Liver (tissue), 10 donors: ENCODE measurements at places on chromosomes 6 and 20. TPM values are rescaled to one million over a fixed set of nuclear protein-coding genes. Genes with fewer than 3 reads are reported as not detected.
A peak's percentile ranks its signal among the peaks of the same experiment; 100 is the strongest.

DNA sequence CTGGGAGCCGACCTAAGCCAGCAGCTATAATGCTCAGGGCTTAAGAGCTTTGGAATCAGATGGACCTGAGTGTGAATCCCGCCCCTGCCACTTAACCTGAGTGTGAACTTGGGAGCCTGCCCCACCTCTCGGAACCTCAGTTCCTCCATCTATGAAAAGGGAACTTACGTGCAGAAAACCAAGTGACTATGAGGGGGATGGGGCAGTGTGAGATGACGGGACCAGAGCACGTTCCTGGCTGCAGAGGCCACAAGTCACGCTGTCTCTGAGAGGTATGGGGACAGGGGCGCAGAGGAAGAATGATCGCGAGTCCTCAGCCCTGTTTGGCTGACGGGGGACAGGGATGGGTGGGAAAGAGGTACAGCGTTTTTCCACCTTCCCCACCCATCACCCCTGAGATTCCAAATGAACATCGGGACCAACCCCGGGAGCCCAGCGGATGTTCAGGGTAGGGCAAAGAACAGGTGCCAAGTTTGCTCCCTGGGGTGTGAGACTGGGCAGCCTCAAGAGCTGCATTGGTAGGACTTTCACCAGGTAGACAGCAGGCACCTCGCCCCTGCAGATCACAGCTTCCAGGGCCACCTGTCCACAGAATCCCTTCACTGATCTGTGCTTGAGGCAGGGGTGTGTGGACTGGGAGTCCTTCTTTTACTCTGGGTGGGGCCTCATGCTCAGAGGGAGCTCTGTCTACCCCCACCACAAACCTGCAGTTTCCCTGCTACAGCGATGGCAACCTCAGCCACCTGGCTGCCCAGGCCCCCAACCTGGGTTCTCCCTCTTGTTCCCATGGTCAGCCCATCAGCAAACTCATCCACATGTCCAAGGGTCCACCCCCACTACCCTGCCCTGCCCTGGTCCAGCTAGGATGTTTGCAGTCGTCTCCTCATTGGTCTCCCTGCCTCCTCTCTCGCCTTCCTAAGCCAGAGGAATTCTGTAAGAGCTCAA is 85.8 kb downstream of the CEBPB start:
- no peak overlapping the region for H3K4me3 ChIP-seq
- no peak for DNase-seq
- H3K27me3 ChIP-seq = no peaks in the 10 kb centered on the region
- H3K27ac ChIP-seq = peak overlapping the region; percentile 36
- H3K4me1 ChIP-seq = peaks cover 14% of the 10 kb centered on the region

DNA sequence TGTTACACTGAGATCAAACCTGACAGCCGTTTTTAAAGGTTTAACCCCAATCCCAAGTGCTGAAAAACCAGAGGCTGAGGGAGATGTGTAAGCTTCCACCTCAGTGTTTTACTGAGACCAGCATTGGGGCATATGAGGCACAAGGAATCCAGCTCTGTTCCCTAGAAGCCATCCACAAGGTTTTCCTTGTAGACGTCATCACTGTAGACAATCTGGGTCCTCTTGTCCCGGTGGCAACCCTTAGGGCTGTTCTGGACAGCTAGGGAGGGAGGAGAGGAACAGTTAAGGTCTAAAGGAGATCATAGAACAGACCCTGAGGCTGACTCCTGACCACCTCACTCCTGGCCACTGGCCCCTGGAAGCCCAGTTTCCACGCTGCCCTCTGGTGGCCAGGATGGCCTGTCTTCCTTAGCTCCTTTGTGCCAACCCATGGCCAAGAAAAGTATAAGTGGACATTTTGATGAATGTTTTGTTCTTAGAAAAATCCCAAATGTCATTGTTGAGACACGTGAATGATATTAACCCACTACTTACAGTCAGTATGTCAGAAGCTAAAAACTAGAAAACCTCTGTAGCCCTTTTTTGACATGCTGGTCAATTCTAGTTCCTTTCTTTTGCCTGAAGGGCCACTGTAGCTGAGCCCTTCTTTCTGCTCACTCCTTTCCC is 6.4 kb downstream of the CFB start:
- H3K36me3 ChIP-seq = peaks cover 57% of the 10 kb centered on the region
- no peak overlapping the region for H3K4me3 ChIP-seq
- no peaks in the 10 kb centered on the region for H3K27me3 ChIP-seq
- H3K4me1 ChIP-seq = peaks cover 28% of the 10 kb centered on the region

GRCh38 chr6:68038815-68039408 is 596.2 kb upstream of the ADGRB3 start:
- H3K27ac ChIP-seq = no peak overlapping the region
- H3K4me1 ChIP-seq = no peaks in the 10 kb centered on the region
- H3K36me3 ChIP-seq = no peaks in the 10 kb centered on the region
- no peak overlapping the region for H3K4me3 ChIP-seq
- no peaks in the 10 kb centered on the region for H3K27me3 ChIP-seq

DNA sequence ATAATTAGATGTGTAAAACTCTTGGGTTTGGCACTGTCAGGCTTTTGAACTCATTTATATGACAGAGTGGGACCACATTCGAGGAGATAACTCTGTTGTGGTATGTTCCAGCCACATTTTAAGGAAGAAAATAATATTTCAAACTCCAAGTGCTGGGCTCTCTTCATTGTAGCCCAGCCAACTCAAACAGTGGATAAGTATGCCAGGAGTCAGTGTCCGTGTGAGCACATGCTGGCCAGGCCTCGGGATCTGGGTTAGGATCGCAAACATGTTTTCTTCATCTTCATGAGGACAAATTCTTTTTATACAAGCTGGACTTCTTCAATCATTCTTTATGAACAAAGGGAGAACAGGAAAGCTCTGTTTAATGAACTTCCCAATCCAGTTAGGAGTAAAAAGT is 497.5 kb downstream of the MAFB start:
- H3K4me1 ChIP-seq = no peaks in the 10 kb centered on the region
- no peak overlapping the region for H3K27ac ChIP-seq
- no peaks in the 10 kb centered on the region for H3K27me3 ChIP-seq
- DNase-seq = no peak
- H3K36me3 ChIP-seq = no peaks in the 10 kb centered on the region

DNA sequence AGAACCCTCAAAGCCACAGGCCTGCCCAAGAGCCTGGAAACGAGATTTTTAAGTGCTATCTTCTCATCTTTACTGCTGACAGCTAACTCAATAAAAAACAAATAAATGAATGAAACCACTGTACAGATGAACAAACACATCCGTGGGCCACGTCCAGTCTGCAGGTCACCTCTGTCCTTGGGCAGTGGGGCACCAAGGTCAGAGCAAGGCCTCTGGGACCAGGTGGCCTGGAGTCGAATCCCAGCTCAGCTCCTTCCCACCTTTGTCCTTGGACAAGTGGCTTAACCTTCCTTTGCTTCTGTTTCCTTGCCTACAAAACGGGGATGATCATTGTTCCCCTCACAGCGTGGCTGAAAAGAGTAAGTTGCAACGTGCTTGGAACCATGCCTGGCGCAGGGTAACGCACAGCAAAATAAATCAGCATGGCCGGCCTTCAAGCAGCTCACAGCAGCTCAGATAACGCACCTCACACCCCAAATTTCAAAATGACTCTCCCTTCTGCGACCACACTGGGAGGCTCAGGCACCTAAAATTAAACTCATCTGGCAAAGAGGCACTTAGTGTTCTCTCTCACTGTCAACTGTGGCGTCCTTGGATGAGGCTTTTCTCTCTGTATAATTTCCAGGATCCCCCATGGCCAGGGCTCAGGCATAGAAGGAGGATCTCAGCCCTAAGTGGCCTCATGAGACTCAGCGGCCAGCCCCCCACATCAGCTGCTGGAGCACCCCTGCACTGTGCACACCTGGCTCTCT is 35.7 kb downstream of the RRBP1 start:
- no peak overlapping the region for H3K27ac ChIP-seq
- no peak for DNase-seq
- H3K36me3 ChIP-seq = peaks cover 6% of the 10 kb centered on the region

GRCh38 chr20:53284696-53285095 is 308.9 kb downstream of the ZNF217 start:
- no peak for DNase-seq
- no peak overlapping the region for H3K4me3 ChIP-seq
- no peaks in the 10 kb centered on the region for H3K27me3 ChIP-seq
- H3K36me3 ChIP-seq = no peaks in the 10 kb centered on the region
- H3K4me1 ChIP-seq = no peaks in the 10 kb centered on the region

DNA sequence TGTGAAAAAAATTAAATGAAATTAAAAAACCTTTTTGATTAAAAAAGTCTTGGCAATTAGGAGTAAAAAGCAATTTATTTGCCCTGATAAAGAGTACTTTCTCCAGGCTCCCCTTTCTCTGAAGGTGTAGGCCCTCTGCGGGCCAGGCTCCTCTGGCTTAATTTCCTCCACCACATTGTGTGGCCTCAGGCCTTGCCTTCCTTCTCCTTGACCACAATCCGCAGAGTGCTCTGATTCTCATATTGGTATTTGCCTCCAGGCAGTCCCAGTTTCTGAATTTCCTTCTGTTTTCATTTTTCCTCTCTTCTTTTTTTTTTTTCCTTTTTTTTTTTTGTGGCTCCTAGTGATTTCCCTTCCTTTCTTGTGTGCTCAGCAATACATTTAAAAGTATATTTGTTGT is 96.4 kb downstream of the AIG1 start:
- peaks cover 10% of the 10 kb centered on the region for H3K4me1 ChIP-seq
- H3K4me3 ChIP-seq = no peak overlapping the region
- no peak overlapping the region for H3K27ac ChIP-seq
- peaks cover 4% of the 10 kb centered on the region for H3K36me3 ChIP-seq

DNA sequence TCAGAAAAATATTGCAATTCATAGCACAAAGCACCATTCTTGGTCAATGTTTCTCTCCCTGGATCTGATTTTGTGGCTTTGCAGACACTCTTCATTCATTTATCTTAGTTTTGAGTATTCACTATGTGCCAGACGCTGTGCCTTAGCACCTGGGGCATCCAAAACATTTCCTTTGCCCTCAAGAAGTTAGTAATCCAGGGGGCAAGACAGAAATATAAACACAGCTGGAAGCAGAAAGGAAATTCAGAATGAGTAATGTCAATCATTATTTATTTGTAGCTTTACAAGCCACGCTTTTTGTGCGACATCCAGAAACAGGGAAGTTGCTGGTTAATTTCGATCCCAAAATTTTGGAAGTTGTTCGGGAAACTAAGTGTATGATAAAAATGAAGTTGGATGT is 71.4 kb downstream of the DNAH8 start:
- H3K4me3 ChIP-seq = no peak overlapping the region
- no peak for DNase-seq
- no peak overlapping the region for H3K27ac ChIP-seq
- no peaks in the 10 kb centered on the region for H3K36me3 ChIP-seq

- no peak overlapping the region for H3K27ac ChIP-seq
- H3K4me1 ChIP-seq = peaks cover 11% of the 10 kb centered on the region
- H3K36me3 ChIP-seq = peaks cover 9% of the 10 kb centered on the region
- no peak for DNase-seq
- peak overlapping the region; percentile 82 for H3K4me3 ChIP-seq
- no peaks in the 10 kb centered on the region for H3K27me3 ChIP-seq
These were observed 1.2 kb downstream of the HBS1L start for GRCh38 chr6:135053406-135053805.

DNA sequence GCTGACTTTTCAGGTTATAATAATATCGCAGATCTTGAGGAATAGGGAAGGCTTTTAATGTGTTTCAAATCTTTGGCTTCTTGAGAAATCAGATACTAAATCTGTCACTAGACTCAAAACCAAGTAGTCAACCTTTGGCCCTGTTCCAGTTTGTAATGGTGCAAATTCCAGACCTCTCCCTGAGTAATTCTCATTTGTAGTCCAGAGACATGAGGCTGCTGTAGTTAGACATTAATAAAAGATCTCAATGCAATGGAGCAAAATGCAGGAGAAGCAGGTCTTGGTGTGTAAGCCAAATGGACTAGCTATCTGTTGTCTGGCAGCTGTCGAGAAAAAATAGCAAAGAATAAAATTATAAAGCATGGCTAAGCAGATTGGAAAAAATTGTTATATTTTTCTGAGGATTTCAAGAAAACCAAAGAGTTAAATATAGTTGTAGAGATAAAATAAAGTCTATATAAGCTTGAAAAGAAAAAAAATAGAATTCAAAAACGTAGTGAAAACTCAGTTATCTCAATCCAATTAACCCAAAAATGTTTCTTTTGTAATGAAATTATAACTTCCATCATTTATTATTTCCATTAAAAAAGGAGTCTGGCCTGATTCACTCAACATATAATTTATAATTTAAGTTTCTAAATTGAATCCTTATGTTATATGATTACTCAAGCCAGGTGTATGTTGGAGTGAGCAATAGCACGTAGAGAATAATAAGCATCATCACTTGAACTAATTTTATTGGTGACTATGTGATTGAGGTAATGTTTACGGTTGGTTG is 161.5 kb upstream of the ADGRB3 start:
- H3K27me3 ChIP-seq = no peaks in the 10 kb centered on the region
- H3K4me3 ChIP-seq = no peak overlapping the region
- H3K27ac ChIP-seq = no peak overlapping the region
- no peaks in the 10 kb centered on the region for H3K4me1 ChIP-seq
- no peak for DNase-seq

- H3K27ac ChIP-seq = no peak overlapping the region
- no peaks in the 10 kb centered on the region for H3K36me3 ChIP-seq
- H3K4me3 ChIP-seq = no peak overlapping the region
- peaks cover 24% of the 10 kb centered on the region for H3K4me1 ChIP-seq
- no peak for DNase-seq
These were observed 134.5 kb downstream of the VEGFA start for GRCh38 chr6:43904311-43905123.

GRCh38 chr6:30155520-30156261 is 5.3 kb downstream of the TRIM10 start:
- no peaks in the 10 kb centered on the region for H3K36me3 ChIP-seq
- H3K27me3 ChIP-seq = no peaks in the 10 kb centered on the region
- peak overlapping the region; percentile 57 for H3K27ac ChIP-seq
- no peak for DNase-seq

DNA sequence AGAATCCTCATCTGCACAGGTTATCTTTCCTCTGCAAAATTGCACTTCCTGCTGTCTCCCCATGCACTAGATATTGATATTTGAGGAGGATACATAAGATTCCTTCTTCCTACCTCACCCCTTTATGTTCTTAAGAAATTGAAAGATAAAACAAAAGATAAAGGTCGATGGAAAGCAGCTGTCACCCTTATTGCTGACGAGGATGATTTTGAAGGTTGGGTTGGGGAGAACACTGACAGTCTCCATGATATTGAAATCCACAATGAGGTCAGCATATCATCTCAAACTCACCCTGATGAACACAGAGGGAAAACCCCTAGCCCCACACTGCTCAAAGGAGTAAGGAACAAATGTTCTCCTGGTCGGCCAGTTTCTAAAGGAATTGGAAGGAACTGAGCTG is 110.6 kb upstream of the FUT9 start:
- no peak overlapping the region for H3K4me3 ChIP-seq
- no peaks in the 10 kb centered on the region for H3K4me1 ChIP-seq
- no peak for DNase-seq

GRCh38 chr20:16004108-16004854 is 569.0 kb downstream of the KIF16B start:
- H3K27me3 ChIP-seq = no peaks in the 10 kb centered on the region
- no peak overlapping the region for H3K27ac ChIP-seq
- H3K4me1 ChIP-seq = no peaks in the 10 kb centered on the region
- no peaks in the 10 kb centered on the region for H3K36me3 ChIP-seq

Gene TAP2
- polyA plus RNA-seq = 14.9 TPM

Gene SNX21
- 5.1 TPM for polyA plus RNA-seq

Gene PHACTR3
- 0.15 TPM for polyA plus RNA-seq

Gene ULBP2
- 0.27 TPM for polyA plus RNA-seq

Gene DNMT3B
- polyA plus RNA-seq = 0.36 TPM
